ENCODE measurements at places on chromosomes 13 and 19.

DNA sequence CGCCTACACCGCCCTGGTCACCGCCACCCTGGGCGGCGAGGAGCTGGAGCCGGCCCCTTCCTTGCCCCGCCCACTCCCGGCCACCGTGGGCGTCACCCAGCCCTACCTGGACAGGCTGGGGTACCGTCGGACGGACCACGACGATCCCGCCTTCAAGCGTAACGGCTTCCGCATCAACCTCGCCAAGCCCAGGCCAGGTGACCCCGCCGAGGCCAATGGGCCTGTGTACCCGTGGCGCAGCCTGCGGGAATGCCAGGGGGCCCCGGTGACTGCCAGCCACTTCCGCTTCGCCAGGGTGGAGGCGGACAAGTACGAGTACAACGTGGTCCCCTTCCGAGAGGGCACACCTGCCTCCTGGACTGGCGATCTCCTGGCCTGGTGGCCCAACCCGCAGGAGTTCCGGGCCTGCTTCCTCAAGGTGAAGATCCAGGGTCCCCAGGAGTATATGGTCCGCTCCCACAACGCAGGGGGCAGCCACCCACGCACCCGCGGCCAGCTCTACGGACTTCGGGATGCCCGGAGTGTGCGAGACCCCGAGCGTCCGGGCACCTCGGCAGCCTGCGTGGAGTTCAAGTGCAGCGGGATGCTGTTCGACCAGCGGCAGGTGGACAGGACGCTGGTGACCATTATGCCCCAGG is 7.0 kb downstream of the CILP2 start:
- no peak for DNase-seq

DNA sequence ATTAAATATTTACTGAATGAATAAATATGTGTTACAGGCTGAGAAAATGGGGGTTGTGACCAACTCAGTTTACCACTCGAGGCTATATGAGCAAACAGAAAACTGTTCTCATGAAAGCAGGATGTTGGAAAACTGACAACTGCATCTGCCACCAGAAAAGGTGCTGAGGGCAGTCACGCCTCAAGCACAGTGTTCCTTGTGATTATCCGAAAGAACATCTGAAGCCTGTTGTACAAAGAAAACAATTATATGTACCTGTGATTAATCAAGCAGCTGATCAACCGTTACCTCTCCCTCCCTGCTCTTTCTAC is 6.2 kb upstream of the KLK13 start:
- no peak for DNase-seq

GRCh38 chr19:48784527-48784926 is 26.3 kb downstream of the BCAT2 start:
- DNase-seq: no peak

DNA sequence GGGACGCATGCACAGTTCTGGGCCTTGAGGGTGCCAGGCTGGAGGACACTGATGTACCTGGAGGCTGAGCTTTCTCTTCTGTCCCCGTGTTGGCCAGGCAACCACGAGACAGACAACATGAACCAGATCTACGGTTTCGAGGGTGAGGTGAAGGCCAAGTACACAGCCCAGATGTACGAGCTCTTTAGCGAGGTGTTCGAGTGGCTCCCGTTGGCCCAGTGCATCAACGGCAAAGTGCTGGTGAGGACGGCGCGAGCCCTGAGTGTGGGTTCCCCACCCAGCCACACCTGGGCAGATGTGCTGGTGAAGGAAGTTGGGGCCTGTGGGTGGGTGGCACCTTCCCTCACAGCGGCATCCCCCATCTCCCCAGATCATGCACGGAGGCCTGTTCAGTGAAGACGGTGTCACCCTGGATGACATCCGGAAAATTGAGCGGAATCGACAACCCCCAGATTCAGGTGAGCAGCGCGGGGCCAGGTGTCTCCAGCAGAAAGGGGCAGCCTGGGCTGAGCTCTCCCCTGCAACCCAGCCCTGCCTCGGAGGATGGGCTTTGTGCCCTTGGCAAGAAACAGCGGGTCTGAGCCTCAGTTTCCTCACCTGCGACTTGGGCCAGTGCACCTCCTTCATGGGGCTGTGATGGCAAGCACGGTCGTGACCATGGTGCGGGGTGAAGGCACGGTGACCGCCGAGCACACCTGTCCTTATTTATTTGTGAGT is 26.2 kb downstream of the CCDC8 start:
- DNase-seq: no peak

DNA sequence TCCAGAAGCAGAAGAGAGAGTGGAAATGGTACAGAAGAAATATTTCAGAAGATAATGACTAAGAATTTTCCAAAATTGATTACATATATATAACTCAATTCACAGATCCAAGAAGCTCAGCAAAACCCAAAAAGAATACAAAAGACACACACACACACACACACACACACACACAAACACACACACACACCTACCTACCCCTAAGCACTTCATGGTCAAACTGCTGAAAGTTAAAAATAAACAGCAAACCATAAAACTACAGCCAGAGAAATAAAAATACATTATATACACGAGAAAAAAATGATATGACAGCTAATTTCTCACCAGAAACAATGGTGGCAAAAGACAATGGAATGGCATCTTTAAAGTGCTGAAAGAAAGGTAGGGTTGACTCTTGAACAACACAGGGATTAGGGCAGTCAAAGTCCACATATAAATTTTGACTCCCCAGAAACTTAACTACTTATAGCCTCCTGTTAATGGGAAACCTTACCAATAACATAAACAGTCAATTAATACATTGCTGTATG is 49.2 kb downstream of the DIAPH3 start:
- no peak for DNase-seq

DNA sequence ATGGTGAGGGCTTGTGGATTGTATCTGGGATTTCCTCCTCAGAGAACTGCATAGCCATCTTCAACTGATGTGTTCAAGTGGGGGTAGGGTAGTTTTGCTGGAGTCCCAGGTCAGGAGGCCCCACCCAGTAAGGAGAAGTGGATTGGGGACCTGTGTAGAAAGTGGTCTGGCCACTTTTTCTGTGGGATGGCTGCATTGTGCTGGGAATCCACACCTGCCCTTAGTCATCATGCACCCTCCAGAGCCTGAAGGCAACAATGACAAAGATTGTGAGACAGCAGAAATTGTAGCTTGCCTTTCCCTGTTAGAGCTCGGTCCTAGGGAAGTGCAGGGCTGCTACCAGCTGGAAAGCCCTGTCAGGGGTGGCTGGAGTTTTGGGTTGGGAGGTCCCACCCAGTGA is 255.4 kb downstream of the NDFIP2 start:
- DNase-seq: no peak

DNA sequence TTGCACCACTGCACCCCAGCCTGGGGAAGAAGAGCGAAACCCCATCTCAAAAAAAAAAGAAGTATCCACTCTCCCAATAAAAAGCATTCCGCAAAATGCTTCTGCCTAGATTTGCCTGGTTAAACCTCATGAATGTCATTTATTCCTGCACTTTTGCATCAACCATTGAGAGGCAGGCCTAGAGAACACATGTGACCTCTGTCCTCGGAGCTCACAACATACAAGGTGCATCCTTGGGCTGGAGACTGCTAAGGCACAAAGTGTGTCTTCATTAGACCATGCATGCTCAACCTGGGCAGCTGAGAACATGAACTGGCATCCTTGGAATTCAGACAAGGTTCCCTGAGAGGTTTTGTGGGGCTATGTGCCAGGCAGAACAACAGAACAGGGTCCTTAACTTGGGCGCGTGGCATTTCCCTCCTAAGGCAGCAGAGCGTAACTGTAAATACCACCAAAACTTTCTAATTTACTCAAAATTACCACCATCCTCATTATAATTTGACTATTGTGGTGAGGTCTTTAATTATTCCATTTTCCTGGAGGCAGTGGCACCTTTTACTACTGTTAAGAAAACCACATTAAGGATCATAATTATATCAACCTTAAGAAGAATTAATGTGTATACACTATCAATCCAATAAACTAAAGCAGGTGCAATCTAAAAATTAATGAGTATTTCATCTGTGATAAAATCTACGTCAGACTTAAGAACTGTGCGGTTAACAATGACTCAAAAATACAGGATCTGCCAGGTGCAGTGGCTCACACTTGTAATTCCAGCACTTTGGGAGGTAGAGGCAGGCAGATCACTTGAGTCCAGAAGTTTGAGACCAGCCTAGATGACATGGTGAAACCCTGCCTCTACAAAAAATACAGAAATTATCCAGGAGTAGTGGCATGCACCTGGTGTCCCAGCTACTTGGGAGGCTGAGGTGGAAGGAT is 13.8 kb downstream of the RCBTB1 start:
- DNase-seq: no peak

DNA sequence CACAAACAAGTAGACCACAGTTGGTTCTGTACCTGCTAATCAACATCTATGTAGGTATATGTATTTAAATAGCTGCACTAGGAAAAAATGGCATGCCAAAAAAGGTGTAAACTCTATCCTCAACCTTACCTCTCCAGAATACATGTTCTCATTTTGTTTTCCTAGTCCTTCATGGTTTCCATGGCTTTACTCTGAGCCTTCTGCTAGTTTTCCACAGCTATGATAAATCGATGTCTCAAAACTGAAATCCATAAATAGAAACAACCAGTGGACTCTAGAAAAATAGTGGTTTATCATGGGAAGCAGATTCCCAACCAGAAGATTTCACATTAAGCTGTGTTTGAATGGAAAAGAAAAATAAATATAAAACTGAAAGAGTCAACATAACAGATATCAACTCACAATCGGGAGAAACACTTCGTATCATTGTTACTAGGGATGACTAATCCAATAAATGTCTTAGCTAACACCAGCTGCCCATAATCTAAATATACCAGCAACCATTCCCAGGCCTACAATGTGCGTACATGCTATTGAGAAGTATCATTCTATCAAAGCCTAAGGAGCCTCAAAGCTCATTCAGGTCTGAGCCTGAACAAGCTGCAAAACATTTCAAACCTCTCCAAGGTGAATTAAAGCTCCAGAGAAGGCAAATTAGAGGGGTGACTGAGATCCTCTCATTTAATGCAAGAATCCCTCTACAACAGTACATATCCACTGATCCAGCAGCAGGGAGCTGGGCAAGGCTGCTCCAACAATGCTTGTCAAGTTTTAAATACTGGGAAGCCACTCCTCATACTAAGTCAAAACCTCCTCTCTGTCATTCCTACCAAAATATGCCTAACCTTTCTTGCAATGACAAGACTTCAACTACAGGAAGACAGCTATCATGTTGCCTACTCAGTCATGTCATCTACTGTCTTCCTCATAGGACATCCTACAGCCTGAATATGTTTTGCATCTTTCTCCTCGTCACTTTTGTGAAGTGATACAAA is 90.2 kb downstream of the KCTD12 start:
- no peak for DNase-seq

DNA sequence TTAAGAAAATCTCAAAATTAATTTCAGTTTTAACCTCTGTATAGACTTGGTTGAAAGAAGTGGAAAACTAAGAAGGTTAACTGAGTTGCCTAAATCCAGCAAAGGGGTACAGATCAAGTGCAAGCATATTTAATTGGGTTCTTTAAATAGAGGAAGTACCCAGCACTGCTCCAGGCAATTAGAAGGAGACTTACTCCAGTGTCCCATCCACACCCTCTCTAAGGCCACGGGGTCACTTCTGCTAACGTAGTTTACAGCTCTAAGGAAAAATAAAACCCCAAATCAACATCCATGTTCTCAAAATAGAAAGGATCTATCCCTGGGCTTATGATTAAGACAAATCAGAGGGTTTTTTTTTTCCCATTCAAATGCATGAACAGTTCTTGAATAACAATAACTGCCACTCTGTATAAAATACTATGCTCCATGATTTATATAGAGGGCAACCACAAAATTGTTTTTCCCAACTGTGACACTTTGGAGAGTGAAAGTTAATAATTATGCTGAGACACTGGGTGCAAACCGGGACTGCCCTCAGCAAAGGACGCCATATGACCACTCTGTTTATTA is 4.6 kb downstream of the FRY start:
- no peak for DNase-seq
